ENCODE measurements at places on chromosomes 16 and 17. TPM values are rescaled to one million over a fixed set of nuclear protein-coding genes. Genes with fewer than 3 reads are reported as not detected.

MC1R gene
- total RNA-seq = 5.0 TPM

SPEM3 gene
- not detected for total RNA-seq

CX3CL1 gene
- total RNA-seq = not detected

KRTAP1-1 gene
- not detected for total RNA-seq

MIS12 gene
- total RNA-seq = 40.0 TPM

ABCC3 gene
- not detected for total RNA-seq

DNA sequence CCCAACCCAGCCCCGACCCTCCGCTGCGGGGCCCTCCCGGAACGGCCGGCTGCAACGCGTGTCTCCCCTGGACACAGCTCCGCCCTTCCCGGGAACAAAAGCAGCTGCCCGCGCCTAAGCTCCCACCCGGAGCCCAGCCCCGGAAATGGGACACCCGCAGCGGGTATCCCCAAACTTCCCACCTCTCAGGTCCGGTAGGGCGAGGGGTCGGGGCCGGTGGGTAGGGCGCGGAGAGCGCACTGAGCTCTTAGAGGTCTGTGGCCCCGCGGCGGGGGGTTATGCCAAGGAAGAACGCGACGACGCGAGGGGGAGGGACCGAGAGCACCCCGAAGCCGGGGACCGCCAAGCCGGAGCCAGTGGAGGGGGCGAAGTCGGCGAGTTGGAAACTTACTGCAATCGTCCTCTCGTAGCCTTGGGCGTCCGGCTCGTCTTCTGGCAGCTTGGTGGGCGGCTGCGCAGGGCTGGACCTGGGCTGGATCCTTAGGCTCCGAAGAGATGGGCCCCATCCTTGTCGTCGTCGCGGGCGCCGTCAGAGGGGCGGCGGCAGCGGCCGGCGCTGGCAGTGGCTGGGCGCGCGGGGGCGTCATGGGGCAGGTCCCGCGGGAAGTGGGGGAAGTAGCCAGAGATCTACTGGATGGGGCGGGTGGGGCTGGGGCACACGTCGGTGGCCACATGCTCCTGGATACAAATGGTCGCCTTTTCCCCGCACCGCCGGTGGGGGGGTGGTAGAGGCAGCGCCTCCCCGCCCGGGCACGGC is 6.9 kb downstream of the USP6 start:
- no peak for DNase-seq
- H3K4me3 ChIP-seq = no peak overlapping the region
- peaks cover 3% of the 10 kb centered on the region for H3K4me1 ChIP-seq
- no peak overlapping the region for H3K27ac ChIP-seq

DNA sequence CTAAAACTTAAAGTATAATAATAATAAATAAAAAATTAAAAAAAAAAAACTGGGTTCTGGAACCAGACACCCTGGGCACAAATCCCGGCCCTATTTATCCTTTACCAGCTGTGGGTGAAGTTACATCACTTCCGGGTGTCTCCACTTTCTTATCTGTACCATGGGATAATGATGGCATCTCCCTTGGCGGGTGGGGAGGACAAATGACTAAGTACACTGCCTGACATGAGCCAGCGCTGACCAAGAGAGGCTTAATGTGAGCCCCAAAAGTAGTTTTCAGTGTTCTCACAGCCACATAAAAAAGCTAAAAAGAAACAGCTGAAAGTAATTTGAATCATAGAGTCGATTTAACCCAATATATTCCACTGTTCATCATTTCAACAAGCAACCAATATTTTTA is 424.9 kb downstream of the SOX9 start:
- no peak for DNase-seq
- H3K36me3 ChIP-seq = no peaks in the 10 kb centered on the region
- H3K4me1 ChIP-seq = peaks cover under 1% of the 10 kb centered on the region

- H3K36me3 ChIP-seq = peaks cover 40% of the 10 kb centered on the region
- no peak overlapping the region for H3K4me3 ChIP-seq
- H3K4me1 ChIP-seq = peaks cover 29% of the 10 kb centered on the region
- H3K27me3 ChIP-seq = no peaks in the 10 kb centered on the region
- DNase-seq = peak; percentile 71
These were observed 5.3 kb downstream of the NEURL4 start for GRCh38 chr17:7323731-7324437.

DNA sequence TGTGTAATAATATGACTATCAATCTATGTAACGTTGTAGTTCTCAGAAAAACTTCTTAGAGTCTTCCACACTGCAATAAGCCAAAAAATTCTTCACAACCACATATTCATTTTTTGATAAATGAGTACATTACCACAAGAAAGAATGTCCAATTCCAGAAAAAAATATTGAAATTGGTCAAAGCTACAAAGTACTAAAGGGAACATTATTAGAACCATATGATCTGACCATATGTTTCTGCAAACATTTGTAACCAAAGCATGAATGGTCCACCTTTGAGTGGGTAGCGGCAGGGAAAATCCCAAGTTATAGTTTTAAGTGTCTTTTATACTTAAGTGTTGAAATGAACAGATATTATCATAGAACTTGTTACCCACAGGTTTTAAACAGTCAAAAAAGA is 71.7 kb upstream of the NACA2 start:
- no peak overlapping the region for H3K27ac ChIP-seq
- H3K4me1 ChIP-seq = no peaks in the 10 kb centered on the region
- H3K27me3 ChIP-seq = peaks cover 25% of the 10 kb centered on the region
- H3K36me3 ChIP-seq = no peaks in the 10 kb centered on the region
- DNase-seq = no peak

- peaks cover 3% of the 10 kb centered on the region for H3K36me3 ChIP-seq
- H3K4me3 ChIP-seq = no peak overlapping the region
- peaks cover 14% of the 10 kb centered on the region for H3K27me3 ChIP-seq
- H3K27ac ChIP-seq = peak overlapping the region; percentile 69
- DNase-seq = no peak
- peaks cover 42% of the 10 kb centered on the region for H3K4me1 ChIP-seq
These were observed 524.3 kb downstream of the MAF start for GRCh38 chr16:79076047-79076767.

- DNase-seq = no peak
- H3K36me3 ChIP-seq = peaks cover 44% of the 10 kb centered on the region
These were observed 9.8 kb downstream of the TP53 start for GRCh38 chr17:7677388-7678067.

DNA sequence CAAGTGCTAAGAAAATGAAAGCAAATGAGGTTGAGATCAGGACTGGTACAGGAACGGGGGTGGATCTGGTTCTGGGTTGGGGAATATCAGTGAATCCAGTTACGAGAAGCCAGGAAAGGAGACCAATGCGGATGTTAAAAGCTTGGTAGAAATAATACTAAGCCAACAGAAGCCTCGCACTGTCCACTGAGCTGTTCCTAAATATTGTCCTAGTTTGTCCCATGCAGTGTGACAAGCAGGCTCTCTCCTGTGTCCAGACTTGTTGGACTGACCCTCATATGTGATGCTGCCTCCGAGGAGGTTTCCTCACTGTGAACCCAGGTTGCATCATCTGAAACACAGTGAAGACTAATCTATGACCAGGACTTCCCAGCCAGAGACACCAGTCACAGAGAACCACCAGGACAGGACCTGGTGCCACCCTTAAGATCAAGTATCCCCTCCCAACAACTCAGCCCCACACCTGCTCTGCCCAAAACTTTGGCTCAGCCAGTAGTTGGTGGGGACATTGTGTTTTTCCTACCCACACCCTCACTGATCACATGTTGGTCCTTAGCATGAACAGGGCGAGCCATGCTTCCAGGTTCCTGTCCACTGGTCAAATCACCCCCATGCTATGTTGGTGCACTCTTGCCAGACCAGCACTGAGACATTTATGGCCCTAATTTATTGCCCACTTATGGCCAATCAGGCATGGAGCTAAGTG is 32.7 kb upstream of the SCNN1B start:
- no peak for DNase-seq
- no peaks in the 10 kb centered on the region for H3K36me3 ChIP-seq
- H3K4me1 ChIP-seq = no peaks in the 10 kb centered on the region
- no peak overlapping the region for H3K4me3 ChIP-seq

GRCh38 chr17:44989552-44990138 is 21.5 kb upstream of the C1QL1 start:
- peaks cover 6% of the 10 kb centered on the region for H3K4me1 ChIP-seq
- H3K36me3 ChIP-seq = no peaks in the 10 kb centered on the region
- no peak overlapping the region for H3K4me3 ChIP-seq
- no peak for DNase-seq
- H3K27ac ChIP-seq = no peak overlapping the region

- H3K27me3 ChIP-seq = no peaks in the 10 kb centered on the region
- no peak for DNase-seq
- peaks cover 4% of the 10 kb centered on the region for H3K4me1 ChIP-seq
- no peak overlapping the region for H3K27ac ChIP-seq
These were observed 16.5 kb downstream of the FCSK start for GRCh38 chr16:70470927-70471341.

- H3K27ac ChIP-seq = no peak overlapping the region
- H3K4me3 ChIP-seq = no peak overlapping the region
- H3K27me3 ChIP-seq = no peaks in the 10 kb centered on the region
- DNase-seq = peak; percentile 62
- no peaks in the 10 kb centered on the region for H3K36me3 ChIP-seq
These were observed 38.3 kb downstream of the ABCC12 start for GRCh38 chr16:48117217-48118105.

GRCh38 chr16:85419503-85420408 is 193.4 kb upstream of the GSE1 start:
- H3K36me3 ChIP-seq = no peaks in the 10 kb centered on the region
- no peak for DNase-seq
- H3K27ac ChIP-seq = no peak overlapping the region
- H3K4me3 ChIP-seq = no peak overlapping the region

DNA sequence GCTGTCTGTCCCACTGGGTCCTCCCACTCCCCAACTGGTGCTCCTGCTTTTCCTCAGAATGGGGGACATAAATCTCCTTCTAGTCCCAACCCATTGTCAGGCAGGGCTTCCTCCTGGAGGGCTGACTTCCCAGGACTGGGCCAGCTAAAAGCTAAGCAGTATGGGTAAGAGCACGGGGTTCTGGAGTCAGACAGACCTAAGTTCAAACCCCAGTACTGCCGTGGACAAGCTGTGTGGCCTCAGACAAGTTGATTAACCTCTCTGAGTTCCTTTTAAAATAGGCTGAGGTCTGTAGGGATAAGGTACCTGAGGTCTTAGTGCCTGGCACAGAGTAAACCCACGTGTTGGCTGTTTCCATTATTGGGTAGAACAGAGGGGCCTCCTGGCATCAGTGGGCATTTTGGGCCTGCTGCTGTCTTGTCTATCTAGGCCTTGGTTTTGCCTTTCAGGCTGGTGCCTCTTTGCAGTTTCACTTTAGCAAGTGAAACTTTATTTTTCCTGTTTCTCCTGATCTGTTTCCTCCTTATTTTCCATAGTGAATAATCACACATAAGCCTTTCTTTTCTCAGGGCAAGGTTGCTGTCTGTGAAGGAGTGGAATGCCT is 114.6 kb downstream of the PRKCB start:
- H3K27me3 ChIP-seq = no peaks in the 10 kb centered on the region
- peak overlapping the region; percentile 97 for H3K27ac ChIP-seq
- H3K36me3 ChIP-seq = peaks cover 16% of the 10 kb centered on the region
- DNase-seq = no peak
- H3K4me1 ChIP-seq = peaks cover 71% of the 10 kb centered on the region

DNA sequence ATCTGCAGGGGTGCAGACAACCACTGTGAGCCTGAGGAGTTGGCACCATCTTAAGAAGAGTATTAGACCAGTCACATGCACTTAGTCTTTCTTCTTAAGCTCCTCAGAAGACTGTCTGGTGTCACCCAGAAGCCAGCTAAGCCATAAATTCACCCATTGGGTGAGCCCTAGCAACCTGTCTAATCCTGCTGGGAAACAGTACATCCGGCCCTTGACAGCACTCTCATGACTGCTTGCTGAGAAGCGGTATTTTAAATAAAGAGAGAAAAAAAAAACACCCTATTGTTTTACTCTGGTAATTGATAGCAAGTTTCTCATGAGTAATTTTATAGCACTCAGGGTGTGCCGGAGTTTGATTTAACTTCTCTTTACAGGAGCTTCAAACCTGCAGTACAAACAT is 134.7 kb downstream of the SOX9 start:
- no peaks in the 10 kb centered on the region for H3K27me3 ChIP-seq
- no peak overlapping the region for H3K27ac ChIP-seq
- no peaks in the 10 kb centered on the region for H3K36me3 ChIP-seq
- H3K4me3 ChIP-seq = no peak overlapping the region

- H3K36me3 ChIP-seq = no peaks in the 10 kb centered on the region
- peaks cover 22% of the 10 kb centered on the region for H3K27me3 ChIP-seq
- H3K4me1 ChIP-seq = peaks cover 34% of the 10 kb centered on the region
- no peak overlapping the region for H3K27ac ChIP-seq
- no peak overlapping the region for H3K4me3 ChIP-seq
These were observed 28.2 kb upstream of the CCL1 start for GRCh38 chr17:34391241-34391640.

Data from activated CD8-positive, alpha-beta T cell treated with anti-CD3 and anti-CD28 coated beads, Interleukin-2, amount 10 ng/mL, durations not matched to agents 7 days and 5 days (primary cell).